Smooth muscle cell of the umbilical artery (primary cell): ENCODE measurements at places on chromosomes 12 and 14. TPM values are rescaled to one million over a fixed set of nuclear protein-coding genes. Genes with fewer than 3 reads are reported as not detected.

Gene RNASE1
- total RNA-seq: 0.30 TPM in 1 of 2 replicates, not detected in the other

Gene THTPA
- 13.0 and 24.3 TPM in 2 replicates for total RNA-seq

Gene TC2N
- total RNA-seq: under 0.01 and 0.18 TPM in 2 replicates

Gene DPPA3
- not detected in 2 replicates for total RNA-seq

Gene PTCSC3
- total RNA-seq: not detected in 2 replicates

Gene ERP27
- not detected in 2 replicates for total RNA-seq

Gene SMIM41
- 0.23 TPM in 1 of 2 replicates, not detected in the other for total RNA-seq

Gene MANSC4
- total RNA-seq: 0.89 TPM in 1 of 2 replicates, not detected in the other

Gene KRT6C
- total RNA-seq: not detected in 2 replicates

Gene FAM186B
- under 0.01 and 0.09 TPM in 2 replicates for total RNA-seq

Gene DPF3
- total RNA-seq: 2.1 and 5.2 TPM in 2 replicates

Gene MDGA2
- total RNA-seq: 0.59 TPM in 1 of 2 replicates, not detected in the other

Gene OR6C4
- not detected in 2 replicates for total RNA-seq

Gene ERBB3
- under 0.01 and 0.23 TPM in 2 replicates for total RNA-seq

Gene KERA
- not detected in 2 replicates for total RNA-seq

Gene SERPINA12
- not detected in 2 replicates for total RNA-seq

Gene PRICKLE1
- 6.2 and 13.7 TPM in 2 replicates for total RNA-seq

Gene SIX6
- total RNA-seq: not detected in 2 replicates

Gene FAM90A1
- total RNA-seq: under 0.01 and 0.09 TPM in 2 replicates

Gene CD163
- not detected in 2 replicates for total RNA-seq

Gene TMEM229B
- 1.8 and 2.4 TPM in 2 replicates for total RNA-seq

Gene PRIMA1
- not detected in 2 replicates for total RNA-seq

Gene SPTLC2
- total RNA-seq: 39.8 and 81.9 TPM in 2 replicates

Gene TPH2
- not detected in 2 replicates for total RNA-seq

Gene WBP11
- 8.6 and 12.2 TPM in 2 replicates for total RNA-seq

Gene RERG
- 0.14 and 0.30 TPM in 2 replicates for total RNA-seq

Gene CSRNP2
- total RNA-seq: 24.1 and 37.1 TPM in 2 replicates

Gene TRIM9
- under 0.01 and 0.14 TPM in 2 replicates for total RNA-seq

Gene BICDL1
- total RNA-seq: under 0.01 and 0.46 TPM in 2 replicates

Gene APOF
- total RNA-seq: not detected in 2 replicates

Gene DGLUCY
- 25.8 and 31.3 TPM in 2 replicates for total RNA-seq

Gene CIT
- total RNA-seq: 3.3 and 19.6 TPM in 2 replicates

Gene GPR68
- total RNA-seq: 6.8 and 10.1 TPM in 2 replicates

Gene CBLN3
- 1.7 and 2.7 TPM in 2 replicates for total RNA-seq

Gene PPM1A
- total RNA-seq: 22.9 and 43.4 TPM in 2 replicates

Gene CHMP4A
- 26.1 and 33.1 TPM in 2 replicates for total RNA-seq

Gene CD27
- not detected in 2 replicates for total RNA-seq

Gene CISTR
- not detected in 2 replicates for total RNA-seq

Gene CLEC4D
- not detected in 2 replicates for total RNA-seq
